Myocyte (in vitro differentiated cells): ENCODE measurements at places on chromosomes 6 and 20. TPM values are rescaled to one million over a fixed set of nuclear protein-coding genes. Genes with fewer than 3 reads are reported as not detected.

DNA sequence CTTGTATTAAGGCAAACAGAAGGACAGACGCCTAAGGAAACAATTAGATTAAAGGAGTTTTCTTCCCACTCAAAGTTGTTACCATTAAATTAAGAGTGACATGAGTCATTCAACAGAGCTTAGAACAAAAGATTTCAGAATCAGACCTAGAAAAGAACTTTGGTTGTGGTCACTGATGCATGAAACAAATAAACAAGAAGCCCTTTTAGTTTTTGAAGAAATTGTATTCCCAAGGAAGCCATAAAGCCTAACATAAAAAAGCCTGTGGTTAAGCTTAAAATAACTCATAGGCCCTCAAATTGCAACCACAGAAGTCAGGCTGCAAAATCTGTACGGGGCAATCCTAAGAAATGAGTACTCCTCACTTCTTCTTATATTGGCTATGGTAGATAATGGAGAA lies 17.9 kb upstream of the TRIM26 start:
- peak; percentile 52 for DNase-seq

DNA sequence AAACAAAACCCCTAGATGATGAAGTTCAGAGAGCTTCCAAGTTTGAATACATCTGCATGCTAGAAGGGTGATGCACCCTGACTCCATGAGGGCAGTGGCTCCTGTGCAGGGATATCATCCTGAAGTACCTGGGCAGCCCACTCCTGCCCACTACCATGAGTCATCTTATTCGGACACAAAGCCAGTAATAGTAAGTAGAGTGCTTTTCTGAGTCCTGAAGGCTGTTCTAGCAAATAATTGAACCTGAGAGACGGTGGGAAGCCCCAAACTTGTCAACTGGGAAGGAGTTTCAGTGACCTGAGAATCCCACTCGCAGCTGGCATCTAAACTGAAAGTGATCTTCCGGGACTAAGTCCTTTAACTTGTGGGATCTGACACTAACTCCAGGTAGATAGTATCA lies 152.9 kb upstream of the COL21A1 start:
- DNase-seq: no peak

GRCh38 chr20:51095633-51096521 lies 73.0 kb upstream of the KCNG1 start:
- no peak for DNase-seq

The STMND1 gene
- not detected in 2 replicates for total RNA-seq

The HCRTR2 gene
- total RNA-seq: not detected in 2 replicates

The LY6G6D gene
- not detected in 2 replicates for total RNA-seq
